ENCODE measurements at places on chromosomes 11 and 22. TPM values are rescaled to one million over a fixed set of nuclear protein-coding genes. Genes with fewer than 3 reads are reported as not detected.

DNA sequence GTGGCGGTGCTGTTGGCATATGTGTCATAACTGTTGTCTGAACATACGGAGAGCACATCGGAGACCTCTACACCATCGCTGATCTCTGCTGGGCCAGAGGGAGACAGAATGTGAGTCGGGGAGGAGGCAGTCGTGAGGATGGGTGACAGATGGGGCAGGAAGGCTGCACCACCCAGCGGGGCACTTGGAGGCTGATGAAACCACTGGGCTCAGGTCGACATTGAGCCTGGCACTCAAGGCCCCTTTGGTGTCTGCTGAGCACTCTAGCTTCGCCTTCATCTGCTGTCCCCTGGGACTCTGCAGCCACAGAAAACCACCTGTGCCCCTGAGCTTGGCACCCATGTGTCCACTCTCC is 2.5 kb upstream of the KLHL35 start:
- DNase-seq = no peak

DNA sequence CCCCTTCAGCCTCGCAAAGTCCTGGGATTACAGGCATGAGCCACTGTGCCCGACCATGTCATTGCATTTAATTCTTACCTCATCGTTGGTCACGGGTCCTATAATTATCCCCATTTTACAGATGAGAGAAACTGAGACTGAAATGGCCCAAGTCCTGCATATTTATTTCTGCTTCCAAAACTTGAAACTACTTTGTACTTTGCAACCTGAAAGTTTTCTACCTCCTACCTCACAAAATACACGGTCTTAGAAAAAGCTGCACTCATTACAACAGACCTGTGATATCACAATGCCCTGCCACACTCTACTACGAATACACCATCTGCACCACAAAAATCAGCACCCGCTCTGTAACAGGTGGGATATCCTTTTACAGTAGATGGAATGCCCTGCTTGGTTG is 189.1 kb downstream of the ADAMTS15 start:
- DNase-seq = no peak

GRCh38 chr22:31248138-31248745 is 36.1 kb downstream of the LIMK2 start:
- DNase-seq = peak; percentile 73

Gene FGF3
- total RNA-seq = not detected

- peak; percentile 75 for DNase-seq
These were observed 21.8 kb upstream of the RRM1 start for GRCh38 chr11:4072668-4073285.

Gene SLC29A2
- 17.0 TPM for total RNA-seq

Gene MPPED1
- not detected for total RNA-seq

Gene SUSD2
- 0.99 TPM for total RNA-seq

Gene CCDC188
- not detected for total RNA-seq

Gene IL17REL
- total RNA-seq = not detected

DNA sequence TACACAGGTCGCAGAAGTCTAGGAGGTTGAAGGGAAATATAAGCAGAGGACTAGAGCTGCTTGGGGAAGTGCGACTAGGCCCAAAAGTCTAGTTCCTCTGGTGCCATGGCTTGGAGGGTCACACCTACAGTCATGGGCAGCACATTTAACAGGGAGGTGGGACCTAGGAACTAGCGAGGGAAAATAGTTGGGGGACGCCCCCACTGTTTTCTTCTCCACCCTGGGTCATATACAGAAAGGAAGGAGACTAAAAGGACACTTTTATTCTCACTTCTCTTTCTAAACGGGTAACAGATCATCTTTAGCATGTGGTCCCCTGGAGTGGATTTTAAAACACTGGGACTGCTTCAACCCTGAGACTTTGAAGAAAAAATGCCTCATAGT is 16.6 kb downstream of the APIP start:
- no peak for DNase-seq

DNA sequence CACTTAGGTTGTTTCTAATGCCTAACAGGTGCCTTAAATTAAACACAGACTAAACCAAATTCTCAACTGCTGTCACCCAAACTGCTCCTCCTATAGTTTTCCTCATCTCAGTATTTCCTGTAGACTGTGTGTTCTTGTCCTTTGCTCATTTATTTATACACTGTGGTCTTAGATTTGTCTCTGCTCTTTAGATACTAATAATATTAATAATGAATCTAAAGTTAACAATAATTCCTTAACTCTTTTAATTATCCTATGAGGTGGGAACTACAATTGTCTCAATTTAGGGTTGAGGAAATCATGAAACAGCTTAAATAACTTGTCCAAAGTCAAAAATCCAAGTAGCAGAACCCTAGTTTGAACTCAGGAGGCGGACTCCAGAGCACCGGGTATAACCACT is 43.9 kb upstream of the YPEL1 start:
- DNase-seq = no peak

DNA sequence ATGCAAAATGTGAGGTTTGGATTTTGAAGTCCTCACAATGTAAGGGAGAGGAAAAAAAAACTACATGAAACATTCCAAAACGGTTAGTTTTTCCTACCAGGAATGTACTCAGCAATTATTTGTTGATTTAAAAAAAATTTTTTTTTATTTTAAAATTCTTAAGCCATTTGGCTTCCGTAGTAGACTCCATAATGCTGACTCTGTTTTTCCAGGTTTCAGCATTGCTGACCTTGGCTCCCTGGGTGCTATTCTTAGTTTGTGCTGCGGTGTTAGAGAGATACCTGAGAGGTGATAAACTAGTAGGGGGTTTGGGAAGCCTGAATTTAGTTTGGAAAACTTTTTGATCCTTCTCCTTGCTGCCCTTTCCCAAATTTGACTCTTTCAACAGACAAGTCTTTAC is 10.6 kb downstream of the STT3A start:
- no peak for DNase-seq

DNA sequence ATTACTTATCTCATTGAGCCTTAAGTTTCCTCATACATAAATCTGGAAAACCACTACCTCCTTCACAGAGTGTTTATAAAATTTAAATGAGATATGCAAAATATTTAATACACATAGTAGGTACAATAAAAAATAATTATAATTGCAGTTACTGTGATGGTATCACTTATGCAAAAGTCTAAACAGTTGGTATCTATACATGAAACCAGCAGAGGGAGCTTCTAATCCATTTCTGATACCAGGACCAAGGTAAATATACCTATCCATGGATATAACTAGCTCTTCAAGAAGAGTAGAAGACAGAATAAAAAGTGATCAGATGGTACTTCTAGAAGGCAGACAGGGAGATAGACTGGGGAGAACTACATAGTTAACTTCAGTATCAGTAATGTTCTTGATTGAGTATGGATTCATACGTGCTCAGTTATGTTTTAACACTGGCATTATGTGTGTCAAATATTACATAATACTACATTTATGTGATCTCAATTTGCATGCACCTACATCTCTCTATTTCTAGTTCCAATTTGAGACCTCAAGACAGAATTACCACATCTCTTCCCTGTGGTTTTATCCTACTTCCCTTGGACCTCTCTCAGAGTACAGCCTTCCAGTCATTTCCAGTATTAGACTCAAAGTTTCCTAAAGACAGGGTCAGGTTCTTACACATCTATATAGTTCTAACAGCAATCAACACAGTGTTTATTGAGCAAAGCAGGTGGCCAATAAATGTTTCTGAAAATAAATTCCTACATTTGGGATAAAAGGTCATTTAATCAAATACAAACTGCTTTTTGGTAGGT is 13.7 kb upstream of the TSG101 start:
- DNase-seq = no peak

Gene NXPE2
- not detected for total RNA-seq

Gene GUCY1A2
- 0.22 TPM for total RNA-seq

DNA sequence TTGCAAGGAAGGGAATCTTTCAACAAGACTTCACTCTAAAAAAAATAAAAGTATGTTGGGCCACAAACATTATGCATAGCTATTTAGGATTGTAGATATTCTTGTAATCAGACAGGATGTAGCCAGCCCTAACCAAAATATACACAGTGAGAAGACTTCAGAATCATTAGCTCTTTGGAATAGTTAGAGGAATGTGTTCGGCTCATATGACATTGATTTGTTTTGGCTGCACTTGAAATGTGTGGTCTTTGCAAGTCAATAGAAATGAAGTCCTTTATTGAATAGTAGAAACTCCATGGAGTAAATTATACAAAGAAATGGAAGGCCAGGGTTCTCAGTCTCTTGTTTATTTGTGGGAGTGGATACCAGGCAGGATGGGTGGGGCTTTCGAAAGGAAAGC is 692.1 kb downstream of the NTM start:
- DNase-seq = no peak

GRCh38 chr11:59097113-59097708 is 9.8 kb upstream of the FAM111B start:
- peak; percentile 57 for DNase-seq

- DNase-seq = peak; percentile 34
These were observed 29.6 kb downstream of the SBF1 start for GRCh38 chr22:50445071-50445879.

Gene APOL5
- not detected for total RNA-seq

- DNase-seq = no peak
These were observed 4.4 kb upstream of the IGLL5 start for GRCh38 chr22:22883090-22883727.

- no peak for DNase-seq
These were observed 27.0 kb downstream of the TESMIN start for GRCh38 chr11:68724293-68724692.

Gene ST13
- 143 TPM for total RNA-seq

GRCh38 chr22:29309332-29310064 is 3.0 kb downstream of the GAS2L1 start:
- no peak for DNase-seq

GRCh38 chr11:9784602-9785315 is 120.9 kb downstream of the SWAP70 start:
- no peak for DNase-seq

GRCh38 chr11:115421992-115422689 is 82.1 kb downstream of the CADM1 start:
- no peak for DNase-seq

Gene CECR2
- not detected for total RNA-seq

GRCh38 chr22:47842119-47842518 is 1079.7 kb downstream of the TBC1D22A start:
- no peak for DNase-seq

DNA sequence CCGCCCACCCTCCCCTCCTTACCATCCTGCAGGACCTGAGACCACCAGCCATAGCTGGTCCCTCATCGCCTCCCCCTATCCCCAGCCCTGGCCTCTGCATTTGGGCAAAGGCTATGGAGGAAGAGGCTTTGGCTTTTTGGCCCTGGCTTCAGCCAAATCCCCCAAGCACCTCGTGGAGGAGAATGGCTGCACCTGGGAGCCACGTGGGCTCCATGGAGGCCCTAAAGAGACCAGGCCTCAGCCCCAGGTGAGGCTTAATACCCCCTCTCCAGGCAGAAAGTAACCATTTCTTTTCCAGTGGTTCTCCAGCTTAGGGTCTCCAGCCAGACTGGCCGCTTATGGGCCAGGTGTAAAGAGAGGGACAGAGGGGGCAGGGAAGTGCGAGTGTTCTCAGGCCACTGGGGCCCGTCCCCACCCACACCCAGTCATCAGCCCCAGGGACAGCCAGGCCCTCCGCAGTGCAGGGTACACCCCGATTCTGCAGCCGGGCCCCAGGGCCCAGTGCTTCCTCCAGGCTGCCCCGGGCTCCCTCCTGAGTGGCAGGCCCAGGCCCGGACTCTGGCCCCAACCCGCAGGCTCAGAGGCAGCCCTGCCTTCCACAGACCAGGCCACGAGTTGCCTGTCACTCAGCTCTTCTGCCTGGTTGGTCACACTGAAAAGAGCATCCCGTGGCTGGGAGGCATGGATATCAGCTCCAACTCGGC is 26.4 kb downstream of the CDKN1C start:
- no peak for DNase-seq

GRCh38 chr22:50469377-50470305 is 5.2 kb downstream of the SBF1 start:
- peak; percentile 91 for DNase-seq

GRCh38 chr11:11265994-11266606 is 87.0 kb downstream of the CSNK2A3 start:
- DNase-seq = peak; percentile 31

- no peak for DNase-seq
These were observed 35.0 kb upstream of the MOB2 start for GRCh38 chr11:1521382-1522080.

DNA sequence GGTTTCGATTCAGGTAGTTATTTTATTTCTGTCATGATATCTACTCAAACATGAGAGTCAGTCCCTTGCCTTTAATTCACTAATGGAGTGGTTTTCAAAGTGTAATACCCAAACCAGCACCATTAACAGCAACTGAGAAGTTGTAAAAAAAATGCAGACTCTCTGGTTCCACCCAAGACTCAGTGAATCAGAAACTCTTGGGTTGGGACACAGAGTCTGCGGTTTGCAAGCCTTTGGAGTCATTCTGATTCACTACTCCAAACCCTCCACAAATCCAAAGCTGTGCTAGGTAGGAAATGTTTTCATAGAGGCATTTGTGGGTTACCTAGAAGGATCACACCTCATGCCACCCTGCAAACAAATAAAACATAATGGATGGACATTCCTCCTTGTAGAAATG is 340.1 kb downstream of the NTM start:
- DNase-seq = no peak

Gene LDHAL6A
- total RNA-seq = not detected

Gene ARHGEF12
- 3.5 TPM for total RNA-seq

GRCh38 chr22:29343313-29343805 is 27.9 kb upstream of the RASL10A start:
- DNase-seq = no peak

Measured in naive thymus-derived CD4-positive, alpha-beta T cell (primary cell).